ENCODE measurements at places on chromosomes 2 and 18.

DNA sequence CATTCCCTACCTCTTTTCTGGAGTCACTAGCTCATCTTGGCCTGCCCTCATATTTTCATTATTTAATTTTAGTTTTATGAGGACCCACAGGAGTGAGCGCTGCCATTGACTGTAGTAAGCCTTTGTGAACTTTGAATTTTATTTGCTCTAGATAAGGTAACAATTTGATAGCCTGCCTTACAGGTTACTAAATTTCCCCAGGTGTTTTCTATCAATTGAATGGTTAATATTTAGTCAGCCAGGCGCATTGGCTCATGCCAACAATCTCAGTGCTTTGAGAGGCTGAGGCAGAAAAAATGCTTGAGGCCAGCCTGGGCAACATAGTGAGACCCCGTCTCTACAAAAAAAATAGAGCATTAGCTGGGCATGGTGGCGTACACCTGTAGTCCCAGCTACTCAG is 50.2 kb downstream of the DAW1 start:
- DNase-seq: no peak

DNA sequence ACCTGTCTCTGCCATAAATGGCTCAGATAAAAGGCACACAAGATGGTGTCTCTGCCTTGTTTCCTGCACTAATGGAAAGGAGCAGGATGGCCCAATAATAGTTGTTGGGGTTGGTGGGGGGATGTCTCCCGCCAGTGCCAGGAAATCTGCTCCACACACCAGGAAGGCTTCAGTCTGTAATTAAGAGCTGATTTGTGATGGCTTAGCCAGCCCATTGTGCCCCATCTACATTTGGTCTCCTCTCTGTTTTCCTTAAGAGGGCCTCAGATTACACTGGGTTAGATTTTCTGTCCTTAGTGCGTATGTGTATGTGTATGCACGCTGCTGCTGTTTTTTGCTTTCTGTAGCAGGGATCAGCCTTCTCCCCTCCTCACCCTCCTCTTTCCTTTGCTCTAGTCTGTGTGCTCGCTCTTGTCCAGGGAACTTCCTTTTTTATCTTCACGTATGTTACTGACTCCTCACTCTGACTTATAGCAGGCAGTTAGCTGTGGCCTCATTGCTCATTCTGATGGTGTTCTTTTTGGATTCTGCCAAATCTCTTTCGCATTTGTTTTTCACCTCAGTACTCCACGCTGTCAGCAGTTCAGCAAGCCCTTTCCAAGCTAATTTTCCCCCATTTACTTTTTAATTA is 33.4 kb upstream of the MGAT5 start:
- DNase-seq: no peak

- DNase-seq: no peak
Measured at GRCh38 chr18:24055878-24056277, 41.3 kb downstream of the TTC39C start.

DNA sequence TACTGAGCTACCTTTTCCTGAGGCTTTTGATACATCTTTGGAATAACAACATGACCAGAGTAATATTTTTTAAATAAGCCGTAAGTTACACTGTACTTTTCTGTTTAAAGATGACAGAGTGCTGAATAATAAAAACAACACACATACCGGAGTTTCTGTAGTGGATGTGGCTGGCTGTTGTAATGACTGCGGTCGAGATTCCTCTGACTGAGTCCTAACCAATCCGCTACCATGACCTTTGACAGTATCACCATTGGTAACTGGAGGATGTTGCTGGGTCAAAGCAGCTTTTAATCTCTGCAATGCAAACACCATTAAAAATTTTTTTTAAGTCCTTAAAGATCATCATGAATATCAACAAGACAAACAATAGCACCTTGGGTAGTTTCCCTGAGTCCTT is 70.7 kb downstream of the ATF2 start:
- DNase-seq: no peak

DNA sequence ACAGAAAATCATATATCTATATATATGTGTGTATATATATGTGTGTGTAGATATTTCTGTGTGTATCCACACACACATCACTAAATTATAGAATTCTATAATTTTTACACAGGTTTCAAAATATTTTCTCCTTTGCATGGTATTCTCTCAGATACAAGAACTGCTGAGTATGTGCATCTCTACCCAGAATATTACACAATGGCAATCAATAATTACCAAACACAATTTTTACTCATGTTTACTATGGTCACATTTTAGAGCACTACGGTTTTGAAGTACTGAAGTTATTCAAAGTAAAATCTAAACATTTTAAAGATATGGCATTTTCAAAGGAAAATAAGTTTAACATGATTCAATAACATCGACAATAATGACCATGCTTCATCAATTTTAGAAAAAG is 258.5 kb downstream of the PAX3 start:
- DNase-seq: no peak

GRCh38 chr2:138997856-138998517 is 217.8 kb upstream of the NXPH2 start:
- no peak for DNase-seq

DNA sequence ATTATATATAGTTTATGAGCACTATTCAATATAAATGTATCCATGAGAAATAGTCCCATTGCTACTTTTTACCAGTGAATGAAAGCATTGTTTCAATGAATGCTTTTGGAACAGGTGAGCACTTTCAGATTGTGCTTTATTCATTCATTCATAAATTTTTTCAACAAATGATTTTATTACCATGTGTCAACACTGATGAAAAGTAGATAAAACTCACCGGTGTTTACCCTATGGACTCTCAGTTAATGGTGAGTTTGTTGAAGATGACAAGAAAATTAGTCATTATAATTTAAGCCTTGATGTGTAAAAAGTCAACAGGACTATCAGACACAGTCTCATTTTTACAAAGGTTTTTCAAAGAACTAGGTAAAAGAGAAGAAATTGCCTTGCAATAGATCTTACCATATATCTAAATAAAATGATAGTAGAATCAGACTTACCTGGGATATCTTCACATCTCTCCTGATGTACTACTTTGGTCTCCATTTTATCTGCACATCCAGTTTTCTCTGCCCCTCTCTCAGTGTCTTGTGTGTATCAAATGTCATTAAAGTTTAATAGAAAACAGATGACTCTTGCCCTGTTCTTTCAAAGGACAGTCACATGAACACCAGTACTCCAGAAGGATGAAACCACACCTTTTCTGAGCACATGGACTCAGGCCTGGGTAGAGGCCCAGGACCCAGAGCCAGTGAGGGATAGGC is 325.3 kb upstream of the RND3 start:
- no peak for DNase-seq

DNA sequence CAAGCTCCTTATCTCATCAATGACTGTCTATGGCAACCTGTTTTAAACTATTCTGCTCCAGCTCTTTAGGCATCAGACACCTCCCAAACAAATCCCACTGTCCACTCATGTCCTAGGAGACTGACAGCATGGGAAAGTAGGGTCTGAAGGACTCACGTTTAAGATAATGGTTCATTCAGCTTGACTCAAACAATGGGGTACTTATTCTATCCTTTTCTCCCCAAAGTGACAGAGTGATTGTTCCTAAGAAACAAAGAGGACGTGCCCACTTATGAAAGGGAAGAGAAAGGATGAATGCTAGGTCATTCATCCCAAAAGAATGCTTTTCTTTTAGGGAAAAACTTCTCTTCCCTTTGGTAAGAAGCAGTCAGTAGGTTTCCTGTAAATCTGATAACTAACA is 41.9 kb downstream of the ALK start:
- DNase-seq: no peak

GRCh38 chr2:27099334-27099955 is 12.9 kb downstream of the KHK start:
- DNase-seq: no peak

DNA sequence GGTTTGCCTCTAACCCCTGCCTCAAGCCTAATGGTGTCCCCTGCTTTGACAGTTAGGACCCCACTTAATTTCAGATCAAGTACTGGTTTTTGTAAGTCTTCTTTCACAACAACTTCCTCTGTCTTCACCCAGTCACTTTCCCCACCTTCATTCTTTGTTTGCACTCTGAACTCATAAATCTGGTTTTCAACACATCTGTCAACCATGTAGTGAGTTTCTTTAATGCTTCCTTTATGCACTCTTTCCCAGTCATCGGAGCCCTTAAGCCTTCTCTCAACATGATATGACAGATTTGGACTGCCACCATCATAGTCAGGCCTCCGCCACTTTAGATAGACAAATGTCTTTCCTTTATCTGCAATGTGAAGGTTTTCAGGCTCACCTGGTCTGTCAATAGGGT is 109.1 kb downstream of the PLEKHA3 start:
- no peak for DNase-seq

- DNase-seq: no peak
Measured at GRCh38 chr2:205770577-205770976, 88.3 kb downstream of the NRP2 start.

DNA sequence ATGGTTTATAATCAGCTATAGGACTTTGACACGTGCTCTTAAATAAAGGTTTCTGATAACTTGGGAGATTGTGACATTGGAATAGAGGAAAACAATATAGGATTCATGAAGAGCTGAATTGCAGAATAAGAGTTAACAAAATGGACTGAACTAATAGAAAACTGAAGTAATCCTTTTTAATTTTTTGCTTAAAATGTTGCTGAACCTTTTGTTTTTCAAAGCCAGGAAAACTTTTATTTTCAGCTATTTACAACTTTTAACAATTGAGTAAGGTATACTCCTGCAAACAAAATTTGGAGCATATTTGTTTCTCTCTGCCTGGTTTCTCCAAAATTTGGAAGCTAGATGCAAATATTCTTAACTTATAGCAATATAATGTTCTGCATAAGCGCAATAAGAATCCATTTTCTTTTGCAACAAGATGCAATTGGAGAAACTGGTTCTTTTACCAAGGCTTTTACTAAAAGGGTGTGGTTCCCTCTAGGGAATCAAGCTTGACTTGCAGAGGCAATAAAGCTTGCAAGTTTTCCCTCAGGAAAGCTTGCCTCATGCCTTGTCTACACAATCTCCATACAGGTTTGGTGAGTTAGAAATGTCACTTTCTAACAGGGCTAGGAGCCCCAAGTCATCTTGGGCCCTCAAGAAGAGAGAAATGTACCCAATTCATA is 10.3 kb upstream of the PDK1 start:
- DNase-seq: no peak

DNA sequence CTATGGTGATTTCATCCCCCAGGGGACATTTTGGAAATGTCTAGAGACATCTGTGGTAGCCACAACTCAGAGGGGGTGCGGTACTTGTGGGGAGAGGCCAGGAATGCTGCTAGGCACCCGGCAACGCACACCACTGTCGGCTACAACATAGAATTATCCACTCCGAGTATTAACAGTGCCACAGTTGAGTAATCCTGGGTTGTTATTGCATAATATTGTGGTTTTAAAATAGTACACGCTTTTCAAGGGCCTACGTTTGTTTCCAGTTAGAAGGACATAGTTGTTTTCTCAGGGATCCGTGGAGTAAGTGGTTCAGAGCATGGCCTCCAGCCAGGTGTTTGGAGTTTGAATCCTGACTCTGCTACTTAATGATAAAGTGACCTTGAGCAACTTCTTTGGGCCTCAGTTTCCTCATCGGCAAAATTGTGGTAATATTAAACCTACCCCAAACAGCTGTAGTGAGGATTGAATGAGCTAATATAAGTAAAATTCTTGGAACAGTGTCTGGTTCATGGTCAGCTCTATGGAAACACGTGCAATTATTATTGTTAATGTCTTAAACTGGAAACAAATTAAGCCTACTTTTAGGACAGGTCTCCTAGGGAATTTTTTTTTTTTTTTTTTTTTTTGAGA is 24.5 kb downstream of the CYP27A1 start:
- DNase-seq: no peak

DNA sequence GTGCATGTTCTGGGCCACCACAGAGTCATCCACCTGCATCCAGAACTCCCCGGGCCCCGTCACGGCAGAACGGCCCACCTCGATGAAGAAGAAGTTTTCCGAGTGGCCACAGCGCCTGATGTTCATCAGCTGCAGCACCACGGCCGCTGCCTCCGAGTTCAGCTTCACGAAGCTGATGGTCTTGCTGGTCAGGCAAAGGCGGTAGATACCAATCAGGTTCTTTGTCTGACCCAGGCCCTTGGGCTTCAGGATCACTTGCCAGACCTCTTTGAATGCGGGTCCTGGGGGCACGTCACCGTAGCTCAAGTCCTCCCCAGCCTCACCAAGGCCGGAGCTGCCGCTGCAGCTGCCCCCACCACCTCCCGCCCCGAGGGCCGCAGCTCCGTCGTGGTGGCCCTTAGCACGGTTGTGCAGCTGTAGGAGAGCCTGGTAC is 1.6 kb downstream of the IRS1 start:
- no peak for DNase-seq

DNA sequence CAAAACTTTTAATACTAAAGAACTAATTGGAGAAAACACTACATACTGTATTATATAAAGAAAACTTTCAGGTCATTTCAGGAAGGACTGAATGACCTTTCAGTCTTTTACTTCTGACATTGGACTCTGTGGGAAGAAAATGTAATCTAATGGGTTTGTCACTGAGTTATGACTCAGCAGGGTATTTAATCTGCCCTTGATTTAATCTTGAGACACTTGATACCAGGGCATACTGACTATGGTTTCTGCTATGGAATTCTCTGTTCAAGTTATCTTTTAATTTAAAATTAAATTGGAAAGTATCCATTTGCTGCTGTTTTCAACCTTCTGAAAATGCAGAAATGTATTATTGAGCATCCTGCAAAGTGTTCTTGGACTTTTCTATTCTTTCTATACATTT is 354.2 kb upstream of the GALNT5 start:
- DNase-seq: no peak

DNA sequence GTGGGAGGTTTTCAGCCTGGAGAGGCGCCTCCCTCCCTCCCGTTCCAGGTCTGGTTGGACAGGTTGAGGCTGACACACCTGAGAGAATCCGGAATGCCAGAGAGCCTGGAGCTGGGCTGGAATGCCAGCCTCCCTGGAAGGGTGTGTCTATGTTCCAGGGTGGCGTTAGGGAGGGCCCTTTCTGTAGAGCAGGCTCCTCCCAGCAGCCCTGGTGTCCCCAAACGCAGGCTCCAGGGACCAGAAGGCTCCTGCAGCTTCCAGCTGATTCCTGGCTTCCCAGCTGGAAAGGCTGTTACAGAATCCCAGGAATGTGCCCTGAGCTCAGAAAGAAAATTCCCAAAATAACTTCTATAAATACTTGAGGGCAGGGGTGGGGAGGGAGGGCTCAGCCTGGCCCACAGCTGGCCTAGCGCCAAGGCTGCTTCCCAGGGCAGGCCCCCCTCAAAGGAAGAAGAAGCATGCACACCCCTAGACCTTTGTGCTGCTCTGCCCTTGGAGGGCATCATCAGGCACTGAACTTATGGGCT is 85.4 kb downstream of the STPG4 start:
- no peak for DNase-seq

DNA sequence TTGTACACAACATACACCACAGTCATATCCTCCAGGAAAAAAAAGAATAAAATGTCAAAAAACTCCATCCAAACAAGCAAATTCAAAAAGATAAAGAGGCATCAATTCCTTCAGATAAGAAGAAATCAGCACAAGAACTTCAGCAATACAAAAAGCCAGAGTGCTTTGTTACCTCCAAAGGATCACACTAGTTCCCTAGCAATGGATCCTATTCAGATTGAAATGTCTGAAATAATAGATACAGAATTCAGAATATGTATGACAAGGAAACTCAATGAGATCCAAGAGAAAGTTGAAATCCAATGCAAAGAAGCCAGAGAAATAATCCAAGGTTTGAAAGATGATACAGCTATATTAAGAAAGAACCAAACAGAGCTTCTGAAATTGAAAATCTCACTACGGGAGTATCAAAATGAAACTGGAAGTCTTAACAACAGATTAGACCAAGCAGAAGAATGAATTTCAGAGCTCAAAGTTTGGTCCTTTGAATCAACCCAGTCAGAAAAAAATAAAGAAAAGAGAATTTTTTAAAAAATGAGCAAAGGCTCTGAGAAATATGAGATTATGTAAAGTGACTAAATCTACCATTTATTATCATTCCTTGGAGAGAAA is 80.6 kb downstream of the TRABD2A start:
- DNase-seq: no peak

Measured in T-helper 22 cell (primary cell).